ENCODE measurements at places on chromosomes 7 and 10.
A peak's percentile ranks its signal among the peaks of the same experiment; 100 is the strongest.

DNA sequence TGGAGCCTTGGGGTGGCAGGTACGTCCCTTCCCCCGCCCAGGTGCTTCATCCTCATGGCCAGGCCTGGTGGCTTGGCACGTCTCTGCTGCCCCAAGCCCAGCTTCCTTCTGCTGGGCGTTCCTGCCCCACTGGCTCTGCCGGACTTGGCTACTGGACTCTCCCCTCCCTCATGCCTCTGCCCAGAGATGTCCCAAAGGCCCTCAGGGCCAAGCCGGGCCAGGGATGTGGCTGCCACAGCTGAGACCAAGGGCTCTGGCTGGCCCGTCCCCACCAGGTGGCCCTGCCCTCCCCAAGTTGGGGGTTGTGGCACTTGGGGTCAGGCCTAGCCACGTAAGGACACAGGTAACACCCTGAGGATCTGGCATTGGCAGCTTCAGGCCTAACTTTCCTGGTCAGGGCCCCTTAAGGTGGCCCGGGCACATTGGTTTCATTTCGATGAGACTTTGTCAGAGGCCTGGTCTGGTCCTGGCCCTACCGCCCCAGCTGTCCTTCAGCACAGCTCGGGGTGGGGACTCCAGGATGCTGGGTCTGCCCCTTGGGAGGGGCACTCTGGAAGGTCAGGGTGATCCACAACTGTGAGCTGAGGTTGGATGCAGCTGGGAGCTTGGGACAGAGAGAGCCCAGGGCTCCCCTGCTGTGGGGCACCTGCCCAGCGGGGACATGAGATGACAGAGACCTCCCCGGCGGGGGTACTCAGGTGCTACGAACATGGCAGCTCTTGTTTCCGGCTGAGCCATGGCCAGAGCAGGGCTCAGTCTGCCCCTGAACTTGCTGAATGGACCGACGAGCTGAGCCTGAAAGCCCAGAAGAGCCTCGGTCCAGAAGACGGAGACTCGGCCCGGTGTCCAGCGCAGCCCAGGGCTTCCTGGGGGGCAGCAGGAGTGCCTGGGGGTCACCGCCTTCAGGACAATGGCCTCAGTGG lies 2.9 kb downstream of the BHLHA15 start:
- no peak for DNase-seq

GRCh38 chr7:121313793-121314676 lies 14.8 kb upstream of the WNT16 start:
- DNase-seq, result no peak

GRCh38 chr10:110007701-110008517 lies at the start of gene ADD3:
ADD3 (plus strand) TSS chr10:110007984; CDS start chr10:110100654, 92,670 bp downstream.
- DNase-seq, result peak; percentile 88

DNA sequence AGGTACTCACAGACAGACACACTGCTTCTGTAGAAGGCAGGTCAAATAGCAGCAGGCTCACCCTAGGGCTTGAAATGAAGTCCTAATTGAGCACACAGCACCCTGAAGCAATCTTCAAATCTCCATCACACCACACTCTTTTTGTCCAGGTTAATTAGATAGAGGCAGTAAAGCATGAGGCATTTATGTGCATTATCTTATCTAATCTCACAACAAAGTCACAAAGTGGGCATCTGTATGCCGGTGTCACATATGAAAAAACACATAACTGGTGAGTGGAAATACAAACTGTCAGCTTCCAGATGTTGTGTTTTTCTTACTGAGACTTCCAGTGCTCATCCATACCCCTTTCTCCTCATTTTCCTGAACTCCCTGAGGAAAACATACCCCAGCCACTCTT lies 63.8 kb upstream of the NRBF2 start:
- DNase-seq, result no peak

DNA sequence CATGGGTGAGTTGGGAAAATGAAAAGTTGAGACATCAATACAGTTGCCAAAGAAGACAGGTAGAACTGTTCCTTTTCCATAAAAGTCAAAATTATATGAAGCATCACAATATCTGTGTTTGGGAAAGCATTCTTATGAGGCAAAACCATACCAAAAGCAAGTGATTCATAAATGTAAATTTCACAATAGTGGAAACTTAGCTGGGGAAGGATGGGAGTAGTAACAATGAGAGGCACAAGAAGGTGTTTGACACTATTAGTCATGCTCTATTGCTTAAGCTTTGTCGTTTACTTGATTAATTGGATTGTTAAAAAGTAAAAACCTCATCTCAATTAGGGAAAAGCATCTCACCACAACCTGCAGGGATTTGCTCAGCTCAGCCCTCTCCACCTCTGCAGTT lies 240.2 kb downstream of the C7orf25 start:
- no peak for DNase-seq

GRCh38 chr10:34912771-34913170 lies 97.7 kb upstream of the PARD3 start:
- no peak for DNase-seq

DNA sequence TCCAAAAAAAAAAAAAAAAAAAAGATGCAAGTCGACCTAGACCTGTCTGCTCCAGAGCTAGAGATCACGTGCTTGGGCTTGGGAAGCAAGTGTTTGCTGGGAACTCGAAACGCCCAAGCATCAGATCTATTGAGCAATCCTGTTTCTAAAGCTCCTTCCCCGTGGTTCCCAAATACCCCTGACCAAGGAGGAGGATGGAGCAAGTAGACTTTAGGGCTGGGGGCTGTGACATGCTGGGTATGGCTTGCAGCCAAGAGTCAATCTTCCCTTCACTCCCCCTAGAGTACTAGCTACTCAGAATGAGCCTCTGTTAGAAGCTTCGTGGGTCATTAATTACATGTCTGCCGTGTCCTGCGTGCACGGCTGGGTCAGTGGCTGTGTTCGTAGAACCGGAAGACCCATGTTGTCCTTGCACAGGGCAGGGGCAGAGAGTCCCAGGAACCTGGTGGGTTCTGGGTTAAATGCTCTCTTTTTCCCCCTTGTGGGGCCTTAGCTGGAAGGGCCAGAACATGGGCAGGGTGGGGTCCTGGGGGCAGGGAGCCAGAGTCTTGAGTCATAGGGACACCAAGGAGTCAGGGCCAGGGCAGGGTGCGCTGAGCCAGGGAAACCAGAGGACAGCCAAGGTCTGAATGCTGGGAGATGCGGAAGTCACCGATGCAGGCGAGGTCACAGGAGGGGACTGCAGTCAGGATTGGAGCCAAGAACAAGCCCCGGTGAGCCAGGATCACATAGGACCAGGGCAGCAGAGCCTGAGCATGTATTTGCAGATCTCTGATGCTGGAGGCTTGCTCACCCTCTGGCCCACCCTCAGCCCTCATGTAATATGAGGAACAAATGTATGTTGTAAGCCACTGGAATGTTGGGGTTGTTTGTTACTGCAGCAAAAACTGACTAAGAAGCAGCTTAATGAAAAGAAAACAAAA lies 34.6 kb upstream of the TPST1 start:
- no peak for DNase-seq

DNA sequence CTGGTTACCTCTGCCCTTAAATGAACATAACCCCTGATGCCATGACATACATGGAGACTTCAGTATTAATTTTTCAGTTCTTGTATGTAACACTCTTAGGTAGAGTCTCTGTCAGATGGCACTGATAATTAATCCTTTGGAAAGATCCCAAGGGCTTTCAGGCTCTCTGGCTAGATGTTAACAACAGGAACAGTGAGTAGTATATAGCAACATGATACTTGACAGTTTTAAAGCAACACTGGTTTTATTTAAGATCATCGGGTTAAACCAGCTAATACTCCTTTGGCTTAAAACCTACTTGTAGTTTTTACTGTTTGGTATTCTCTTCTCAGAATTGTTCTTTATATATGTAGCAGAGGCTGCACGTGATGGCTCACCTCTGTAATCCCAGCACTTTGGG lies 27.3 kb downstream of the AHCYL2 start:
- no peak for DNase-seq

- no peak for DNase-seq
Measured at GRCh38 chr10:8840356-8840755, 785.9 kb downstream of the GATA3 start.

GRCh38 chr10:131513445-131513844 lies 201.9 kb upstream of the TCERG1L start:
- no peak for DNase-seq

DNA sequence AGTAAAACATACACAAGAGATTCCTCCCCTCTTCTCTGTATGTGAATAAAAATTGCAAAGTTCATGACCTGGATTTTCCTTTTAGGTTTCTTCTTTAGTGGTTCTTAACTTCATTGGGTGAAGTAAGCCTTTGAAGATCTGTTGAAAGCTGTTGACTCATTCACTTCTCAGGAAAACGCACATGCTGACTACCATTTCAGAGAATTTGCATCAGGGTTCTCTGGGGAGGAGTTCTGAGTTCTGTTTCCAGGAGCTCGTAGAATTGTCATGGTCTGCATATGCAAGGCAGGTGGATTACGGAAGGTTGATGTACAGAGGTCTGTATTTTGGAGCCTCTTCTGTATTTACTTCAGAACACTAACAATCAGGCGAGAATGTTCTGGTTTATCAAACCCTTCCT lies 962 bp upstream of the SLC26A4 start:
- DNase-seq, result peak; percentile 52

DNA sequence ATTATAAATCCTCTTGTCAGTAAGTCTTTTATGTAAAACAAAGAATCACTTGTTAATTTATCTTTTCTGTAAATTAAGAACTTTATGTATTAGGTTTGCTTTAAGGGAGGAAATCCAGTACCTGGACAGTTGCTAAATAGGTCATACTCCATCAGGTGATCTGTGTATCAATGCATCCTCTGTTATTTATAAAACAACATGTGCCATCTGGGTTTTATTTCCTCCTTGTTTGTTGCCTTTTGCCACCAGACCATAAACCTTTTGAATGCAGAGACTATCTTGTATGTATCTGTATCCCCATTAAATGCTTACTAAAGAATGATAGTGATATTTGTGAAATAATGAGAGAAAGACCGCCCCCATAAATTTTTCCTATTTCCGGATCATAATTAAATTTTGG lies 70.0 kb downstream of the SLC35B4 start:
- DNase-seq, result no peak

DNA sequence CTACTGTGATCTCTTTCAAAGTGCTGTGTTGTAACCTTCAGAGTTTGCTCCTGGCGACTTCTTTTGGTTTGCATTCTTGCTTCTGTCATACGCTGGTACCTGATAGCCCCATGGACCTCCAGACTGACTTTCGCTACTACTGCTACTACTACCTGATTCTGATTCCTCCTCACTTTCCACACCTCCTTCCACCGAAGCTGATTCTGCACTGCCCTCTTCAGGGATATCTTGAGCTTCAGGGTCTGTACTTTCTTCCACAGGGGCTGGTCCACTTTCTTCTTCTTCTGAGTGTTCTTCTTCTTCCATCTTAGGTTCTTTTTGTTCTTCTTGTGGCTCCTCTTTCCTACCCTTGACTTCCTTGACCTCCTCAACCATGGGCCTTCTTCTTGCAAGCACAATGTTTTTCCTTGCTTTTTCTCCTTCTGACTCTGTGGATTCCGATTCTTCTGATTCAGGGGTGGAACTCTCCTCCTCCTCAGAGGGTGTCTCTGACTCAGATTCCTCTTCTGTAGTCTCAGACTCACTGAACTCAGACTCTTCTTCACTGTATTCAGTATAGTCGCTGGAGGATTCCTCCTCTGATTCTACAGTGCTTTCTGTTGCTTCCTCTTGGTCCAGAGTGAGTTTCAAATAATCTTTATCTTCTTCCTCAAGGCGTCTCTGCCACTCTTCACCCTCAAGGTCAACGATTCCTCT lies 992.2 kb downstream of the PCDH15 start:
- DNase-seq, result no peak

- DNase-seq, result no peak
Measured at GRCh38 chr10:51403521-51403920, 295.9 kb downstream of the CSTF2T start.

GRCh38 chr10:29950391-29950790 lies 109.0 kb downstream of the JCAD start:
- no peak for DNase-seq

DNA sequence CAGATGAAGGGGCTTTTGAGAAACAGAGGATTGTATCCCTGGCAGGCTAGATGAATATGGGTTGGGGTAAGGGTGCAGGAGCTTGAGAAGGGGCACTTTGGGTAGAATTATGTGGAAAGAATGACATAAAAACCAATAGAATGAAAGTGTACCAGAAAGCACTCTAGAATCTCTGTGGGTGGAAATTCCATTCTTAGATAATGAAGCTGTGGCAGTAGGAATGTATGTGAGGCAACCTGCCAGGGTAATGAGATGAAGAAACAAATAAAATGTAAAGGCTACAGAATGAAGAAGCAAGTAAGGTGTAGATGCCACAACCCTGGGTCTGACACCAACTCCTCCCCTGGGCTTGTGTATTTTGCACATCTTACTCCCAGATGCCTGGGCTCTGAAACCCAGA lies 16.8 kb downstream of the NOBOX start:
- DNase-seq, result no peak

Measured in activated naive CD4-positive, alpha-beta T cell treated with Interleukin-2 at 50 U/mL for 16 hours (primary cell).